Putamen (tissue), 1 donor: ENCODE measurements at places on chromosomes 3 and 15.
A peak's percentile ranks its signal among the peaks of the same experiment; 100 is the strongest.

DNA sequence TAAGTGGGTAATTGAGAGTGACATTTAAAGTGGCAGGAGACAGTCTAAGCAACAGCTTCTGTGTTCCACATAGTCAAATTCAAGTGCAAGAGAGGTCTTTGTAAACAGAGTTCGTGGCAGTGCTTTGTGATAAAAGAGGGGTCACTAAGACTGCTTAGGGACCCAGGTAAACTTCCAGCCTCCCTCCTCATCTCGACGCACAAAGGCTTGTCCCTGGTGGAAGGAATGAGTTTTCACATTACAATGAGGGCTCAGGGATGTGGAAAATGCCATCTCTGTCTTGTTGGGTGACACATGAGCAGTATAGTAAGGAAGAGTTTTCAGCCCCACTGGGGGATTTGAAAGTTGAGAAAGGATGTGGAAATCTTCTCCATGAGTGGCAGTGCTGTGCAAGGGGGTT is 7.3 kb downstream of the GMNC start:
- DNase-seq: no peak

DNA sequence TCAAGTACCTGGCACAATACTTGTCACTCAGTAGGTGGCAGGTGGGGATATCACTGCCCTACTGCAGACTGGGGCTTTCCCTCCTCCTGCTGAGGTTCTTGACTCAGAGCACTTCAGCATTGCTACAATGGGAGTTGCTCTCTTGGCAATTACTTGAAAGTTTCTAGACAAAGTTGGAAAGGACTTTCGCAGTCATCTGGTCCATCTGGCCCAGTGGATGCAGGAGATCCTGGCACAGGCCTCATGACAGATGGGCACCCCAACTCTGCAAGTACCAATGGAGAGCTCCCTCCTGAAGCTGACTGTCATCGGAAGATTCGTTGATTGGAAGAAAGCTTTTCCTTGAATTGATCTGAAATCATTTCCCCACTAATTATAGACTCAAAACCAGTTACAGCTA is 19.2 kb upstream of the IGF2BP2 start:
- no peak for DNase-seq

DNA sequence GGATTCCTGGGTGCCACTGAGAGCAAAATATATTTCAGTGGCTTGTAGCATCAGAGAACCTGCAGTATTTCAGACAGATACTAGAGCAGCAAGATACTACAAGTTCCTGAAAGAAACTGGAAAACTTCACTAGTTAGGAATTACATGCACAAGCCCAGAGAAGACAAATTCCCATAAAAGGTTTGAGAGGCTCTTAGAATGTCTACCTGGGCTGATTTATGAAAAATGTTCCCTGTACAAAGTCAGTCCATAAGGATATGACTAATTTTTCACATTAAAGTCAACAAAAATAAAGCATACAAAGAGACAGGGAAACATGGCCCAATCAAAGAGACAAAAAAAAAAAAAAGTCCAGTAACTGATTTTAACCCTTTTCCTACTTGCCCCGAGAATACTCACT is 302.6 kb downstream of the POLQ start:
- no peak for DNase-seq

DNA sequence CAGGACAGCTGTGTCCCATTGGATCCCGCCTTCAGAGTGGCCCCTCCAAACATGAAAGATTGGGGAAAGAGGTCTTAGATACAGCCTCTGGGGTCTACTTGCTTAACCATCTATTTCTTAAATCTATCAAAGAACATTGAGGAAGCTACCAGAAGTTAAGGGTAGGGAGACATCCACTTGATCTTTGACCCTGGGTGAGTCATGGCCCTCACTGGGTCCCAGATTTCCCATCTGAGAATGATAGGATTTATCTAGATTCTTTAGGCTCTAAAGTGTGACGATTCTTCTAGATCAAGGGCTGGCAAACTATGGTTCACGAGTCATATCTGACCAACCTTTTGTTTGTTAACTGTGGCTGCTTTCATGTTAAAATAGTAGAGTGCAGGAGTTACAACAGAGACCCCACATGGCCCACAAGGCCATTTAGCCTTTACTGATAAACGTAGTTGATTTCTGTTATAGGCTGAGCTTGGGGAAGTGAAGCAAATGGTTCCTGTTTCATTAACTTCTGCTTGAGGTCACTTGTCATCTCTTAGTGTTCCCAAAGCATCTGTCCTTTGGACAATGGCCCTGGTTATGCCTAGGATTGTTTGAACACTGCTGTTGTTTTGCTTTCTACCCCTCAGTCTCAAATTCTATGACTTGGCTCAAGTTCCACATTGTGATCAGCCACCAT is 8.0 kb downstream of the MUC13 start:
- no peak for DNase-seq

DNA sequence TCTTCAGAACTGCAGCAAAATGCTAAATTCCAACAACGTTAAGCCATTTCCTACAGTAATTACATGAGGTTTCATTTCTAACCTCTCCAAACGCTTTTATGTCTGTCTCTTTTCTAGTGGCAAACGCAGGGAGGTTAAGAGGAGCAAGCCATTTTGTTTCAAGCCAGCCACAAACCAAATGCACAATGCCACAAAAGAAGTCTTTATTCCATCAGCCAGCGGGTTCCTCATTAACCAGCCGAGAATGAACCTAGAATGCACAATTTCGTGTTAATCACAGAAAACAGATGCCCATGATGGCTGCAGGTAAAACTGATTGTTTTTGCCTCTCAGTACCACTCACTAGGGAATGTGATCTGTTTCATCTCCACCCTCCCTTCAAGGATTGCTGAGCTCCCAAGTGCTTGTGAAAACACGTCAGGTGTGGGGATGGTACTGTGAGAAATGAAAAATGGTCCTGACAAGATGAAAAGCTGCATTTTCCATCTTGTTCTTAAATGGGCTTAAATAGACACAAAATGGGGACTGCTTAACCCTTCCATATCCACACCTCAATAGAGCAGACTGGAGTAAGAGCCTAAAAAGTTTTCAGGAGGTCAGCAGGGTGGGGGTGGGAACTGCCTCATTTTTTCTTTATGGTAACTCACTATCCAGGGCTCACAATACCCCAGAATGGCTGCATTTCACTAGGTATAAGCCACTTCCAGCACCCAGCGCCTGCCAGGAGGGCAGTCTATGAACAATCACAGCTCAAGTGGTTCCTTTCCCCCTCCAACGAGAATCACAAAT is 277.1 kb downstream of the MAGI1 start:
- peak; percentile 42 for DNase-seq

DNA sequence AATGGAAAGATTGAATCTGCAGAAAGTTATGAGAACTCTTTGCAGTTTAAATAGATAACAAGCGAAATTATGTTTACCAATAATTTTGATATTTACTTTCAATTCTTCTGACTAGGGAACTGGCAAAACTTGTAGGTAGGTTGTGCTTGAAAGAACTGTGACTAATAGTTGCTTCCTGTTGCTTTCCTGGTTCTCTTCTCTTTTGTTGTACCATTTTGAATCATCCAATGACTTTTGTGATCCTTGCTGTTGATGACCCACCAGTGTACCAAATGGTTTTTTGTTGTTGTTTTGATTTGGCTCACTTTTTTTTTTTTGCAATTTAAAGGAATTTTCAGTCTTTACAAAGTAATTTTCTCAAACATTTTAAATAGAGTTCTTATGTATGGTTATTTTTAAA is 64.9 kb upstream of the DCBLD2 start:
- DNase-seq: no peak

DNA sequence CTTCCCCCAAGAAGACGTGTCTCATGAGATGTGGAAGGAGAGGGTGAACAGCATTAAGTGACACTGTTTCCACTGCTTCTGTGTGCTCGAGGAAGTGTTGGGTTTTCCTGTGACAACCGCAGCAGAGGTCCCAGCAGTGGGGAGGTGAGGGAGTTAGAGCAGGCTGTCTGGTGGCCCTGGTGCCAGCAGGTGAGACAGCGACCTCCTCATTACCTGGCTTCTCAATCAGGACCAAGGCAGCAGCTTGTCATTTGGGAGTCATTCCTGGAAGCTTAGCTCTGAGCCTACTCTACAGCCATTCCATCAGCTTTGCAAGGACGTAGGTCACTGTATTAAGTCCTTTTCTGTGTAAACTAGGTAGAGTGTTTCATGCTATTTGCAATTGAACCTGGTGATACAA is 63.3 kb upstream of the RGMA start:
- DNase-seq: no peak
